ENCODE measurements at places on chromosomes 6 and 20.

- no peak for DNase-seq
These were observed 271.7 kb upstream of the CHD6 start for GRCh38 chr20:41889844-41890224.

DNA sequence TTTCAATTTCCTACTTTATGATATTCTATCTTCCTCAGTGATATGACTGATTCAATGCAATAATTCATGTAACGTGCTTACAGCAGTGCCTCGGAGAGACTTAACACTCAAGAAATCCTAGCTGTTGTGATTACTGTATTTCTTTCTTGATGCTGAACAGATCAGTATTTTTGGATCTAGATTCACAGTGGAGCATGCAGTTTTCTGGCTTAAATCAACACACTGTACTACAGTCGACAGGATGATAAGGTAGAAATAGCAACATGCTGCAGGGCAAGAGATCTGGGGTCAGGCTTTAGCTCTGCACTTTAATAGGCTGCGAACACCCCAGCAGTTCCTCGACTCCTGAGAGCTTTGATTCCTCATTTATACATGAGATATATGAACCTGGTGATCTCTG is 161.0 kb downstream of the AIG1 start:
- DNase-seq: no peak

GRCh38 chr6:17610835-17611234 is 10.7 kb downstream of the FAM8A1 start:
- DNase-seq: no peak

DNA sequence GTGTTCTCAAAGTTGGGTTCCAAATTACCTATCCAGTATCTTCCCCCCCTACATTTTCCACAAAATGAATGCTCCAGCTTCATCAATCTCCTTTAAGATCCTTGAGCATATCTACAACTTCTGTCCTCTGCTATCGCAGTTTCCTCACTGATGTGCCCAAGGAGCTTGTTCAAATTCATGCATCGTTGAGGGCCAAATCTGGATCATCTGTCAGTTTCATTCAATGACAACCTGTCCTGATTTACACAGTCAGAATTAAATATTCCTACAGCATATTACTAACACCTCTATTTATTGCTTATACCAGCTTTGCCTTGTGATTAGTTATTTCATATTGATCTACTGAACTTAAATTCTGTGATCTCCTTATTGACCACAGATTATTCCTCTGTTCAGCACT is 68.7 kb downstream of the GRM1 start:
- no peak for DNase-seq

- DNase-seq: no peak
These were observed 53.2 kb upstream of the THEMIS start for GRCh38 chr6:127954082-127954481.

- no peak for DNase-seq
These were observed 133.2 kb upstream of the LY86 start for GRCh38 chr6:6455272-6455671.

DNA sequence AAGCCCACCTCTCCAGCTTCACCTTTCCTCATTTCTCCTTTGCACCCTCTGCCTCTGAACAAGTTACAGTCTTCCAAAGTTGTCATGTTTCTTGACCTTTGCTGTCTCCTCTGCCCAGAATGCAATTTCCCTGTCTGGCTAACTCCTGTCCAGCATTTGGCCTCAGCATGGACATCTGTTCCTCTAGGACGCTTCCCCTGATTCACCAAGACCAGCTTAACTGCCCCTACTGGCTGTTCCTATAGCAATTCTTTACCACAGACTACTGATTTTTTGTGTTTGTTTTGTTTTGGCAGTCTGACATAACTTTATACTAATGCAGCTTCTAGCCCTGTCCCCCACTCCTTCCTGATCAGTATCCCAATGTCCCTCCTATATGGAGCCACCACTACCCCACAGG is 13.4 kb downstream of the GNL1 start:
- DNase-seq: no peak

- no peak for DNase-seq
These were observed 27.9 kb downstream of the TAF11 start for GRCh38 chr6:34859951-34860350.

GRCh38 chr6:6210994-6211393 is 109.5 kb downstream of the F13A1 start:
- no peak for DNase-seq

- DNase-seq: no peak
These were observed 7.5 kb downstream of the HMGN4 start for GRCh38 chr6:26545627-26546026.

DNA sequence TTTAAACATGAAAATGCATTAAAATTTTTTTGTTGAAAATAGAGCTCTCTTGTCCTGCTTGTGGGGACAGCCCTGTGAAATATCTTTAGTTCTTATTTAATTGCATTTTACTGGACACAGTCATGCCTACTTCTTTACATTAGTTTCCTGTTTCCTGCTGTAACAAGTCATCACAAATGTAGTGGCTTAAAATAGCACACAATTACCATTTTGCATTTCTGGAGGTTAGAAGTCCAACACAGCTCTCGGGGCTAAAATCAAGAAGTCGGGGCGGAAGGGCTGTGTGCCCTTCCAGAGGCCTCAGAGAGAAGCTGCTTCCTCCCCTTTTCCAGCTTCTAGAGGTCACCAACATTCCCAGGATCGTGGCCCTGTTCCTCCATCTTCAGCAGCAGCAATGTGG is 29.4 kb downstream of the PNLDC1 start:
- DNase-seq: no peak

GRCh38 chr20:62596486-62596885 is 45.8 kb upstream of the SLCO4A1 start:
- no peak for DNase-seq

- no peak for DNase-seq
These were observed 36.1 kb downstream of the CTNNBL1 start for GRCh38 chr20:37729909-37730308.

- no peak for DNase-seq
These were observed 369.8 kb downstream of the CDH4 start for GRCh38 chr20:61621852-61622251.

DNA sequence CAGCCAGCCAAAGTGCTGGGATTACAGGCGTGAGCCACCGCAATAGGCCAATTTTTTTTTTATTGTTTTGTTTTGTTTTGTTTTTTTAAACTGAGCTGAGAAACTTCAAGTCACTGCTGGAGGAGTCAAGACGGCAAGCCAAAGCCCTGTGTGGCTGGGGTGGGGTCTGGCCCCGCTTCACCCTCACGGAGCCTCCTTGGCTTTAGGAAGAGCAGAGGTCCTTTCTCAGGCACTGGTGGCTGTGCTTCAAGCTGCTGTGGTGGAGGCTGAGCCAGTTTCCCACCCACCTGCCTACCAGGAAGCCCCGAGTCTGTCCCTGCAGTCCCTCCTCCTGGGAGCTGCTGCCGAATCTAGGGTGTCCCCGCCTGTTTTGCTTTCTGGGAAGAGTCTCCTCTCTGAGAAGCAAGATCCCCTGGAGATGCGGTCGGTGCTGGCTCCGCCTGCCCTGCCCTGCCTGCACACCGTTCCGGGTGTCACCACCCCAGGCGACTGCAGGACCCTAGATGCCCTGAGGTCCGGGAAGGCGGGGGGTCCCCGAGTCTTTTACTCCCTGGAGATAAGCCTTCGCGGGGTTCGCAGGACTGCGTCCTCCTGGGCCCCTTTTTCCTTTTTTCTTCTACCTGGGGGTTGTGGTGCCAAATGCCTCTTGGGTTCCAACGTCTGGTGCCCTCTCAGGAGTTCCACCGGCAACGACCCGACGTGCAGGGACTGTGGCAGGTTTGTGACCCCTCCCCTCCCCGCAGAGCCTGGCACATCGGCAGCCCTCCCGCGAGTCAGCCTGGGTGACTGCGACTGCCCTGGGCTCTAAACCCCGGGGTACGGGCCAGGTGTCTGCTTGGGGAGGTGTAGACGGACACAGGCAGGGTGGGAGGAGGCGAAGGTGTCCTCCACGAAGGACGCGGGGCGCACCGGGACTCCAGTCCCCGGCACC is 100.7 kb downstream of the TAF4 start:
- DNase-seq: no peak

DNA sequence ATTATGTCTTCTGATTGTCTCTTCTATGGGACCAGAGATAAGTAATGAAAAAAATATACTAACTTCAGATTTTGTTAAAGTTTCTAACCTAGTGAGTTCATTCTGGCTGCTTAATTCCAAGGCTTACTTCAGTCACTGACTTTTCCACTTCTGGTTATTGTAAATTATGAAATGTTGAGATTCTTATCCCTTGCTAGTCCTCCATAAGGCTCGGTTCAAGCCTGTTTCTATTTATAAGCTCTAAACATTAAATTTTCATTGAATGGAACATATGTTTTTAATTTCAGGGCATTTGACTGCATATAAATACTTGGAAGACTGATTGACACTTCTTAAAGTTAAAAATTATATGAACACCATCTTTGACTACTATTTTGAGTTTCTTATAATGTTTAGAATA is 23.6 kb upstream of the NKAIN2 start:
- no peak for DNase-seq

DNA sequence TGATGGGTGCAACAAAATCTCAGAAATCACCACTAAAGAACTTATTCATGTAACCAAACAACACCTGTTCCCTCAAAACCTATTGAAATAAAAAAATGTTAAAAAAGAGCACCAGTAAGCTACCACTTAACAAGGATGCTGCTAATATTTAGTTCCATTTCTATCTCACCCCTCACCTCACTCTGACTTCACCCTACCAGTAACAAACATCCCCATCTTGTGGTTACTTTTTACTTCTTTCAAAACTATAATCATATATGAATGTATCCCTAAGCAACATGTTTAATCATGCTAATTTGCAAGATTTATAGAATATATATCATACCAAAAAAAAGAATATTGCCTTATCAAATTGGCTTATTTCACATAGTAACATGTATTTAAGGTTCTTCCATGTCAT is 27.4 kb upstream of the SLC24A3 start:
- DNase-seq: no peak

DNA sequence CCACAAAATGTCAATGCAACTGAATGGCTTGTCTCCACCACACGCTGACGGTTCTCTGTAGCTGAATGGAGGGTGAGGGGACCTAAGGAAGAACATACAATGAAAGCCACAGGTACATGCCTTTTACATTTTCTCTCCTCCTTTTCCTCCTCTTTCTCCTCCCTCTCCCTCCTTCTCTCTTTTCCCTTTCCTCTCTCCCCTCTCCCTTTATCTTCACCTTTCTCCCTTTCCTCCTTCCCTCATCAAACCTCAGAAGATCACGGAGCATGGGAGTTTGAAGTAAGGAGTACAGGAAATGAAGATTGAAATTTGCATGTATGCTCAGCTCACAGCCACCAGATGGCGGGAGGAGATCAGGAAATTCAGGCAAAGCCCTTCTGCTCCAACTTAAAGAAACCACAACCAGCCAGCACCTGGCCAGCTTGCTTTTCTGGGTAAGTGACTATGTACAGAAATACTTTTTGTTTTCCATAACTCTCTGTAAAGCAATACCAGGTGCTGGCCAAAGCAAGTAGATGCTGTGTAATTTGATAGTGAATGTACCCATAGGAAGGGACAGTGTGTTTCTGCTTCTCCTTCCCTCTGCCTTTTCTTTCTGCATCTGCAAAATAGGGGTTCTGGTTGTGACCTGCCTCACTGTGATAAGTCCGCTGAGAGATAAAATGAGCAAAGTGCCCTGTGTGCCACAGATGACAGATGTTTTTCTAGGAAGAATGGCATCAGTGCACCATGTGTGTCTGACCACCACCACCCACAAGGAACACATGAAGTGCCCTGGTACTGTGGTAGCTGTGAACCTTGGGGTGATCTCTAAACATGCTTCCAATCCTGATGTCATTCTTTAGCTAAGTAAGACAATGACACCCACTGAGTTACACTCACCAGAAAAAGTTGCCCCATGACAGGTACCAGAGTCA is 18.6 kb upstream of the FOXO3 start:
- DNase-seq: no peak

GRCh38 chr6:39610221-39610620 is 115.0 kb downstream of the KIF6 start:
- DNase-seq: no peak

DNA sequence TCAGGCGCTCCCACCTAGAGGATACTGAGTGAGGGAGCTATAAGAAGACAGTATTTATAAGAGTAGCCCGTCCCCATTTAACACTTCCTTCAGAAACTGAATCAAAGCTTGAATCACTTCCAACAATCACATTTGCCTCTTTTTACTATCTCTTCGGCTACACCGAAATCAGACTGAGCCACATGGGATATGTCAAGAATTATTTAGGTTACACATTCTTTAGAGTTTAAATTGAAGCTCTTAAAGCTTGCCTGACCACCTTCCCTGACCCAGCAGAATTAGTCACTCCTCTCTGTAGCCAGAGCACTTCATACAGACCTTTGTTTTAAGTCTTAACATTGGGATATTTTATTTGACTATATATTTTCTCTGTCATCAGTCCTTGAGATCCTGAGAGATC is 163.7 kb downstream of the MAFB start:
- DNase-seq: no peak

DNA sequence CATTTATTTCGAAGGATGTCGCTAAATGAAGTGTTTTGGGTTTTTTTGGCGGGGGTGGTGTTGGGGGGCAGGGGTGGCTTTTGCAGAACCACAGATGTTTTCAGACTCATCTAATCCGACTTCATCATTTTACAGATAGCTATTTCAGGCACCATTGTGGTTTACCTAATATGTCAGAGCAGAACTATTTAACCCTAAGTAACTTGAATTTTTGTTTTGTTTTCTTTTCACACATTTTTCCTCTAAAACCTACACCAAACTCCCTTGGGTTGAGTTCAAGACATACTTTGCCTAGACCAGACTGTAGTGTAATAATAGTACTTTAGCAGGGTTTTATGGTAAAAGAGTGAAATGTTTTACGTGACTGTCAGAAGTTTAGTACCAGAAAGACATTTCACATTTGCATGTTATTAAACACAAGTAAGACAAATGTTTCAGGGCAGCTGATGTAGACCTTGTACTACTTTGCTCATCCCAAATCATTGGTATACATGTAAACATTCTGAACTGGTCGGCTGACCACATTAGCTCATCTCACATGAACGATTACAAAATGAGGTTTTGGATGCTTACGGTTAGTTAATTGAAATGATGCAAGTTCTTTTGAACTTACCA is 37.7 kb downstream of the MAP3K4 start:
- no peak for DNase-seq

DNA sequence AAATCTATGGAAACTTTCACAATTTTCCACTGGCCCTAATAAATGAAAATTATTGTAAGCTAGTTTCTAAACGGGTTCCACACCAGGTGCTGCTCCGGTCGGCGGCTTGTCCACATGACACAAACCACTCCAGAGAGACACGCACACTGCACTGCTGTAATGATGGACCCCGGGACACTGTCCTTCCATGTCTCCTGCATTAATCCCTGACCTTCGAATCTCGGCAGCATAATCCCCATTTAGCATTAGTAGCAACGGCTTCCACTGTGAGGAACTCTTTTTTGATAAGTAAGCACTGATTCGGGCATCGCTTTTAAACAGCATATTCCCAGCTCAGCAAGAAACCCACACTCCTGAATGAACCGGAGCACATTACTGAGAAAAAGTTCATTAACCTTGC is 43.5 kb downstream of the INSM1 start:
- DNase-seq: no peak

- DNase-seq: no peak
These were observed 113.4 kb upstream of the MRPS10 start for GRCh38 chr6:42331019-42331418.

All from activated CD8-positive, alpha-beta memory T cell treated with anti-CD3 and anti-CD28 coated beads for 1 hour (primary cell).